ENCODE measurements at places on chromosomes 1 and 21. TPM values are rescaled to one million over a fixed set of nuclear protein-coding genes. Genes with fewer than 3 reads are reported as not detected.

DNA sequence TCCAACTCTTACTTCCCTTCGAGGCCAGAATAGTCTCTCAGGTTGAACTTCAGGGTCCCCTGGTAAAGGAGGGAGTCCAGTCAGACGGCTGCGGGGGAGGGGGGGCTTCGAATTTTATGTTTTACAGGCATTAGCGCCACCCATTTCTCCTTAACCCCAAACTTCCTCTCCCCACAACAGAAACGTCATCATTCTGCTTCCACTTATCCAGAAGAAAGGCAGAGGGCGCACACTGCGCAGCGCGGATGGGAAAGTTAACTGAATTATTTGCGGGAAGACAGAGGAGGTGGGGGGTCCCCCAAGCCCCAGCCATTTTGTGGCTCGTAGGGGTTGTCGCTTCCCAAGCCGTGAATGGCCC lies 529 bp upstream of the PRMT2 start:
- no peak for DNase-seq

GRCh38 chr1:44701141-44701573 lies 26.6 kb downstream of the ARMH1 start:
- no peak for DNase-seq

GRCh38 chr1:198657550-198658064 lies 18.8 kb downstream of the PTPRC start:
- no peak for DNase-seq

DNA sequence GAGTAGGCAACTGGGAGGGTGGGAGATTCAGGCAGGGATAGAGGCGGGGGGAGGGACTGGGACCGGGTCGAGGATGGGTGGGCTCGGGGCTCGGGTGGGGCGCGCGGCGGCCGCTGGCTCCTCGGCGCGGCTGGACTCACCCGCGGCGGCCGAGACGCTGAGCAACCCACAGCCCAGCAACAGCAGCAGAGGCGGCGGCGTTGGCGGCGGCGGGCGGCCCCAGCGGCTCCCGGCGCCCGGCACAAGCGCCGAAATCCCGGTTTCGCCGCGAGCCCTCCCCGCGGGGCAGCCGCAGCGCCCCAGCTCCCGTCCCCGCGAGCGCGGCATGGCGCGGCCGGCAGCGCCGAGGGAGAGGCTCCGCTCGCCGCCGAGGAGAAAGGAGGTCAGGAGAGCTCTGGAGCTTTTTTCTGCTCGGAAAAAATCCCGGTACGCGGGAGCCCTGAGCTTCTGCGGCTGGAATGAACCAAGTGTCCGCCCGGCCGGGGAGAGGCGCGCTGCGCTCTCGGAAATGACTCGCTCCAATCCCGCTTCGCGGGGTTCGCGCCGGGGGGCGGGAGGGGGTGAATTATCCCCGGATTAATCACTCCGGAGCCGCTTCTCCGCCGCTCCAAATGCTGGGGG lies at the start of gene CSMD2:
CSMD2 (minus strand) TSS at position 460 of the 621 bp plus-strand sequence; CDS start at position 327, 133 bp downstream.
- peak; percentile 88 for DNase-seq

DNA sequence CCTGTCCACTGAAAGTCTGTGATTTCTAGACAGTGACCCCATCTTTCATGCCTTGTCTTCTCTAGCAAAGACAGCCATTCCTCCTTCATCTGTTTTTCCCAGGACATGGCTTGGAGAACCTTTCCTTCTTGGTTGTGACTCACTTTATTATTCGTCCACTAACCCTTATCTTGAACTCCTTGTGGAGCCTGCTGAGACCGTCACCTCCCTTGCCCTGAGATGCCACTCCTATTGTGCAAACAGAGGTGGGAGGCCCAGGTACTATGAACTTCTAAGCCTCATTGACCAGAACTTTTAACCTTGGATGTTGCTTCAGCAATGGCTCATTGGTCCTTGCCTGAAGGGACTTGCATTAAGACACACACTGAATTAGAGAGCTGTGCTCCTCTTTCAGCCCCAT lies 117.5 kb downstream of the FOXD2 start:
- DNase-seq, result no peak

ANKRD65 gene
- total RNA-seq, result 0.67 TPM

COL18A1 gene
- total RNA-seq, result 327 TPM

DNA sequence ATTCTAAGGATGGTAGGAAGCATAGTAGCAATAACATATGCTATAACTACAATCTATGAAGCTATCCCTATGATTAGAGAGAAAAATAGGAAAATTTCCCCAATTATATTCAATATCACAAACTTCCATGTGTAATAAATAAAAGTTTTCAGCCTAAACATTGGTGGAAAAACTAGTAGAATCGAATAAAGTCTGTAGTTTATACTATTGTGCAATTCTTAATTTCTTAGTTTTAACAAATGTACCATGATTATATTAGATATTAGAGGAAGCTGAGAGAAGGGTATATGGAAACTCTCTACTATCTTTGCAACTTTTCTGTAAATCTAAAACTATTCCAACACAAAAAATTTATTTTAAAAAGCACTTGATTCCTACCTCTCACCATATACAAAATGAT lies 13.8 kb upstream of the GFI1 start:
- no peak for DNase-seq

DNA sequence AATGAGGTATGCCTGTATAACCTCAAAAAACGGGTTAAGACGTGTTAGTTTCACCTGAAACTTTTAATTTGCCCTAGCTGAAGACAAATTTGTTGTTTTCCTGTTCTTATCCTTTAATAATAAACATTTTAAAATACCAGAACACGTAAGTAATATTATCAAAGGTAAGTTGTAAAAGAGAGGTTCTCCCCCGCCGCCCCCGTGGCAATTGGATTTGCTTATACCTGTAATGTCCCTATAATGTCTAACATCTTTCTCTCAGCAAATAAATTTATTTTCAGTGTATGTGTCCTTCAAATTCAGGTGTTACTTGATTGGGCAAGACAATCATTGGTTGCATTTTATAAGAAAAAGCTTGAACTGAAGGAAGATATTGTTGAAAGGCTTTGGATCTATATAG lies 5.9 kb downstream of the URB2 start:
- DNase-seq, result no peak

- DNase-seq, result peak; percentile 13
These were observed 23.8 kb downstream of the TSEN15 start for GRCh38 chr1:184075055-184076029.

GRCh38 chr1:186930238-186930637 lies 101.5 kb downstream of the PLA2G4A start:
- no peak for DNase-seq

GRCh38 chr1:208857465-208857864 lies 613.3 kb upstream of the PLXNA2 start:
- DNase-seq, result no peak

SHISAL2A gene
- total RNA-seq, result 1.3 TPM

GRCh38 chr1:1020415-1021009 lies 592 bp downstream of the AGRN start:
- DNase-seq, result peak; percentile 85

DNA sequence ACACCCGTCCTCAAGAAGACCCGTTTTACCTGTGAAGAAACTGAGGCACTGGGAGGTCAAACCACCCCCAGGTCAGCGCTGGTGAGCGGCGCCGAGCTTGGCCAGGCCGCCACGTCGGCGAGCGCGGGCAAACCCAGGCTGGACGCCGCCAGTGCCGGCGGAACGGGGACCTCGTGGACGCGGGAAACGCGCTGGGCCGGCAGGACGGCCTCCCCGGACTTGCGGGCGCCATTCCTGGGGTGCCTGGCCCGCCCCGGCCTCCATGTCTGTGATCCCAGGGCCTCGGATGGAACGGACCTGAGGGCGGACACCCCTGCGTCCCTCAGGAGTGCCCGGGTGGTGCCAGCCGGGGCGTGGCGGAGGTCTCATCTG lies 764 bp upstream of the SUMO3 start:
- no peak for DNase-seq

- DNase-seq, result peak; percentile 86
These were observed 33.6 kb downstream of the LRRN2 start for GRCh38 chr1:204651843-204652421.

BRINP3 gene
- total RNA-seq, result not detected

DNA sequence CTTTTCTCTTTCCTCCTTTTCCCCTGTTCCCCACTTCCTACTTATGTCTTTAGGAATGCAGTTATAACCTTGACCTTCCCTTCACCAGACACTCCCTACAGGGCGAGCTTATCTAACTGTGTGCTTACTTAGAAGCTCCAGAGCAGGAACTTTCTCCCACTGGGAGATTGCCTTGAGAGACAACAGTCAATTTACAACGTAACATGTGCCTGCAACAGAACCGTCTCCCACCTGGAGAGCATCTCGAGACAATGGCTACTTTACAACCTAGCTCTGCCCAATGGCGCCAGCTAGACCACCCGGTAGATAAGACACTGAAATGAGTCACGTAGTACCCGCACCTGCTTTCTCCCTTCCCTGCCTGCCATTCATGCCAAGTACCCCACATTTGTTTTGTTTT lies 16.7 kb downstream of the HMGN1 start:
- peak; percentile 43 for DNase-seq

GRCh38 chr1:218679391-218679790 lies 334.3 kb downstream of the TGFB2 start:
- no peak for DNase-seq

UBXN10 gene
- total RNA-seq, result 0.73 TPM

DNA sequence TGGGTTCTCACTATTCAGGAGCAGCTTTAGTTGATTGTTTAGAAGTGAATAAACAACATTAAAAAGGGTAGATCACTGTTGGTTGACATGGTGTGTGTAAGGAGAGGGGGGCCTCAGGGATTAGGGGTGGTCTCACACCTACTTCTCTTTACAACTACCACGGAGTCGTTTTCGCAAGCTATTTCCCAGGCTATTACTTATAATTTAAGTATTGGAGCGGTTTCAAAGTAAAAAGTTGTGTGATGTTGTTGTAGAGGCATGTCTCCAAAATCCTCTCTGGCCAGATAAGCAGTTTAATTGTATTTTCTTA lies 1.3 kb downstream of the GPSM2 start:
- DNase-seq, result peak; percentile 18

SPRR2G gene
- total RNA-seq, result not detected

HSPA13 gene
- total RNA-seq, result 43.8 TPM

DNA sequence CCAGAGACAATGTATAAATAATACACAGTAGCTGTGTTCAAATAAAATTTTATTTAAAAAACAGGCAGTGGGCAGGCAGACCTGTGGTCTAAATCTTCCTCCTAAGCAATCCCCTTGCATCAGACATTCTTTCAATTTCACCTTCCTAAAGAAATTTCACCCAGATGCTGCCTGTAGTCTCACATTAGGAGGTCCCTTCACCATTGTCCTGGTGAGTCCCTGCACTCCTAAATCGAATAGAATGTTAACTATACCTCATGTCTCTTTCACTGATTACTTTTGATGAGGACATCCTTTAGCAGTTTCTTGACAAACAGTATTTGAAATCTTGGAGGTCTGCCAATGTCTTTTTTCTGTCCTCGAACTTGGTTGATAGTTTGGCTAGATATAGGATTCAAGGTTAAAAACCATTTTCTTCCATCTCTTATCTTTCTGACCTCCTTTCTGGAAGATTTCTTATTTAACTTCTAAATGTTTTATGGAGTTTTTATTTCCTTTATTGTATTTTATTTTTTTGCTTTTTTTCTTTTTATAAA lies 77.5 kb downstream of the LPGAT1 start:
- DNase-seq, result no peak

DNA sequence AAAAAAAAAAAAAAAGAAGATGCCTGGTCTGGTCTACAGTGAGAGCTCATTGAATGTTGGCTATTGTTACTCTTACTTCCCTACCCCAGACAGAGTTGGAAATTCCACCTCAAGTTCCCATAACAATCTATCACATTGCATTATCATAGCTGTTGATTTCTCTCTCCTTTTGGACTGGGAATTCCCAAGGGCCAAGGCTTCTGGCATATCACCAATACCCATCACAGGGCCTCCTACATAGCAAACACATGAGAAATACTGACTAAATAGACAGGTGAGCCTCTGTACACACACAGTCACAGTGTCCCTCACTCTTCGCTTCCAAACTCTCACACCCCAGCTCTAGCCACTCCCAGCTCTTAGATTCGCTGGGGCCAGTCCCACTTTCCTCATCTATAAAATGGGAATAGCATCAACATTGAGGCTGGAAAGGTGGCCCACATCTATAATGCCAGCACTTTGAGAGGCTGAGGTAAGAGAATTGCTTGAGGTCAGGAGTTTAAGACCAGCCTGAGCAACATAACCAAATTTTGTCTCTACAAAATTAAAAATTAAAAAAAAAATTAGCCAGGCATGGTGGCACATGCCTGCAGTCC lies 6.4 kb downstream of the PTAFR start:
- DNase-seq, result no peak

VASH2 gene
- total RNA-seq, result 74.6 TPM

PRR9 gene
- total RNA-seq, result not detected

GRCh38 chr1:160412028-160412362 lies 11.6 kb downstream of the VANGL2 start:
- no peak for DNase-seq

- no peak for DNase-seq
These were observed 93.9 kb upstream of the USP24 start for GRCh38 chr1:55309053-55309452.

- no peak for DNase-seq
These were observed 35.5 kb downstream of the MFSD2A start for GRCh38 chr1:39990428-39990827.

PDE4B gene
- total RNA-seq, result 4.1 TPM

KIAA1614 gene
- 1.1 TPM for total RNA-seq

DNA sequence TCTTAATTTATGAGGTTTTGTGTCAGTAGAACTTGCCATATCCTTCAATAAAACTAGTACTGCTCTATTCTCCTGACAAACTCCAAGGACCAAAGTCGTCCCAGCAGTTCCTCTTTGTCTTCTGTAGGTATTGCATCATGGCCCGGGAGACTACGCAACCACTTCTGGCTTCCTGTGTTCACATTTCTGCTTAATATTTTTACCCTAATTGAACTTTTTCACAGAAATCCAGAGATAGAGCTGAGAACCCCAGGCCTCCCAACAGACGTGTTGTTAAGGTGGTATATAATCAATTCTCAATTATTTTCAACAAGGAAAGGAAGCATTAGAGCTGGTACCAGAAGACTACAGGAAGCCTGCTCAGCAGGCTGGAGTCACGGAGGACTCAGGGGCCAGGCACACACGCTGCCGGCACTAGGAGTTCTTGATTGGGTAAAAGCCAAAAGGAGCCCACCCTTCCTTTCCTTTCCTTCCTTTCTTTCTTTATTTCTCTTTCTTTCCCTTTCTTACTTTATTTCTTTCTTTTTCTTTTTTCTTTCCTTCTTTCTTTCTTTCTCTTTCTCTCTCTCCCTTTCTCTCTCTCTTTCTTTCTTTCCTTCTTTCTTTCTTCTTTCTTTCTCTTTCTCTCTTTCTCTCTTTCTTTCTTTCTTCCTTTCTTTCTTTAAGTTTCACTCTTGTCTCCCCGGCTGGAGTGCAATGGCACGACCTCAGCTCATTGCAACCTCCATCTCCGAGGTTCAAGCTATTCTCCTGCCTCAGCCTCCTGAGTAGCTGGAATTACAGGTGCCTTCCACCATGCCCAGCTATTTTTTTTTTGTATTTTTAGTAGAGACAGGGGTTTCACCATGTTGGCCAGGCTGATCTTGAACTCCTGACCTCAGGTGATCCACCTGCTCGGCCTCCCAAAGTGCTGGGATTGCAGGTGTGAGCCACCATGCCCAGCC lies 173.7 kb downstream of the ZBTB18 start:
- no peak for DNase-seq

DNA sequence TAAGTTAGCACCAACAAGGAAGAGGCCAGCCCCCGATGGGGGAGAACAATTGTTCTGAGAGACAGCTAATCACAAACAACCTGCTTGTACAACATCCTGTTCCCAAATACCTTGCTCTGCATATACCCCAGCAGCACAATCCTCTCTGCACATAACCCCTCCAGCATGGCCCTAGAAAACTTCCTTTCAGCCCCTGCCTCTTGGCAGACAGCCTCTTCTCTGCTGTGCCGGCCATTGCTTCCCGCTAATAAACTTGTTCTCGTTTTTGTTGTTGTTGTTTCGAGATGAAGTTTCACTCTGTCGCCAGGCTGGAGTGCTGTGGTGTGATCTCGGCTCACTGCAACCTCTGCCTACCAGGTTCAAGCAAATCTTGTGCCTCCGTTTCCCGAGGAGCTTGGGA lies 392.7 kb downstream of the SMYD3 start:
- no peak for DNase-seq

OR4F16 gene
- not detected for total RNA-seq

Data from H7 (cell line).